ENCODE measurements at places on chromosomes 7 and 10.

- DNase-seq: peak; percentile 89
Measured at GRCh38 chr10:103451091-103451813, 918 bp downstream of the CALHM2 start.

GRCh38 chr10:88126699-88127098 is 263.3 kb downstream of the PTEN start:
- no peak for DNase-seq

DNA sequence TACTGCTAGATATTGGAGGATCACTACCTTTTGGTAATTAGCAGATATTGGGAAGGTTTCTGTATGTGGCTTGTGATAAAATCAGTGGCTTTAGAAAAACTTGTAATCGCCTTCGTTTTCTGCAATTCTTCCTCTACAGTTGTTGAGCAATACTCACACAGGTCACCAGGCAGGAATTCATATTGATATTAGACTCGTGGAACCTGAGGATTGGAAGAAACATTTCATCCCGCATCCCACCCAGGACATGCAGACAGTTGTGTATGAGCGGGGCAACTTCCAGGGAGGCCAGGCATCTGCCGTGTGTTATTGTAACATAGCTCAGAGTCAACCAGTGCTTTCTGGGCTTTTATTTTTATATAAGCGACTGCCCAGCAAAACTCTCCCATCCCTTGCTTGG is 821.3 kb downstream of the LRMDA start:
- no peak for DNase-seq

DNA sequence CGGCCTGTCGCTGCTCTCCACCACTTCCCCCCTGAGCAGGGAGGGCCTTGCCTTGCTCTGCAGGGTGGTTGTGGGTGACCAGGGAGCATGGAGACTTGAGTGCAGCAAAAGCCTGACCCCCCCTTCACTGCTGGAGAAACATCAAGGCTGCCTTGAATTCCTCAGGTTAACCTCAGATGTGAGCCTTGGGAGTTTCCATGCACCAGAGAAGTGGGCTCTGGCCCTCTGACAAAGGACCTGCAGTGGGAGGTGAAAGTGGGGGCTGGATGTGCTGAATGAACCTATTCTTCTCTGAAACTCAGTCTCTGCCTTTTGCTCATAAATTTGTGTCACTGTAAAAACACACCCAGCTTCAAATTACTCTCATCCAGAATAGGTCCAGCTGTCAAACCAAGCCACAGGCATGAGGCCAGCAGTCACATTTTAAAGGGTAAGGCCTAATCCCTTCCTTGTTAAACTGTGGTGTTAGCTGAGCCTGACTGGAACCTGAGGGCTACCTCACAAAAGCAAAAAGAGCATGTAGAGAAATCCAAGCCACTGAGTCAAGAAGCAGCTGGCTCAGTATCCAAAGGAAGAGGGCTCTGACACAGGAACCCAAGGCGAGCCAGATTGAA is 356.8 kb downstream of the CCSER2 start:
- DNase-seq: no peak

DNA sequence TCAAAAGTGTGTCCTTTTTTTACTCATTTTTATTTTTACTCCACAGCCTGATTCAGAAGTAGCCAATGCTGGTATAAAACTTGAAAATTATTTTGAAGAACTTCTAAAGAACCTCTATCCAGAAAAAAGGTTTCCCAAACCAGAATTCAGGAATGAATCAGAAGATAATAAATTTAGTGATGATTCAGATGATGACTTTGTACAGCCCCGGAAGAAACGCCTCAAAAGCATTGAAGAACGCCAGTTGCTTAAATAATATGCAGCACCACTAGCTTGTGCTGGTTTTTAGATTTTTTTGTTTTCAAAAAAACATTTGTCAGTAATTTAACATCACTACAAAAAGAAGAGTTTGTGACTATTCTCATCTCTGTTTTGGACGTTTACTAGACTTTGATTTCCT is 116.5 kb downstream of the SVOPL start:
- peak; percentile 13 for DNase-seq

GRCh38 chr7:88686468-88687229 is 72.9 kb upstream of the ZNF804B start:
- DNase-seq: no peak

- no peak for DNase-seq
Measured at GRCh38 chr7:45884136-45884535, 4.2 kb upstream of the IGFBP1 start.

- no peak for DNase-seq
Measured at GRCh38 chr7:128888756-128889095, 21.8 kb downstream of the KCP start.

DNA sequence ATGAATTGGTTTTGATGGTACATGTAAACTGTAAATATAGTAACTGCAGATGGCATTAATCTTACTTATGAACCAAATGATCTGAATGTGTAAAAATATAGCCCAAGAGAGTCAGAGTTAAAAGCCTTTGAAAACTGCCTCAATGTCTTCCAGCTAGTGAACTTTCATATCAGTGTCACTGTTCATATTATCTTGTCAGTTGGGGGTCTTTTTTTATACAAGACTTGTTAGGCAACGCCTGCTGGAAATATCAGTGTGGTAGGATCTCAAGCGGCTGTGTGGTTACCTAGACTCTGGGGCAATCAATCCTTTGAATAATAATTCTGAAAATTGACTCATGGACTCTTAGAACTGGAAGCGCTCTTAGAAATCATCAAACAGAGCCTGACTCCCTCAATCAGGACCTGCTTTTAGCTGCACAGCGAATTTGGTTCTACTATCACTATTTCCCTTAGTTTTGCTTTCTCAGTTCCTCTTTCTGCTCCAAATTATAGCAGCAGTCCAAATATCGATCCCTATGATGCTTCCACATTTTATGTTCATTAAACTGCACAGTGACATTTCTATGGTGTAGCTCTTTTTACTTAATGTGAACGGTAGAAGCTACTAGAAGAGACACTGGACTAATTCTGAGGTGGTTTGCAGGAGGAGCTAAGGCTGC is 100.1 kb upstream of the COL1A2 start:
- no peak for DNase-seq

DNA sequence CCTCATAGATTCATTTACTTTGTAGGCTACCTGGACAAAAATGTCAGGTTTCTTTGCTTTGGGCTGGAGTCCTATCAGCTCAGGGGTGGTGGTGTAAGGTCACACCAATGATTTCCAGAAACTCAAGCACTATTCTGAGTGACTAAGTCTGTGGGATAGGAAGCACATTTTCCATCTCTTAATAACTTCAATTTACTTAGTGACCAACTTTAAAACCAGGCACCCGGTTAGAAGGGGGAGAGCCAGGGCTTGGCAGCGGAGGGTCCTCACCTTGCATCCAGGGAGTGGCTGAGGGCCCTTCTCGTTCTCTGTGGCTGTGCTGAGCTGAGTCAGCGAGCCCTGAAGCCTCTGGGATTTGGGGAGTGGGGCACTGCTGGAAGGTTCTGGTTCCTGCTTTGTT is 6.7 kb downstream of the CHST3 start:
- DNase-seq: peak; percentile 41

GRCh38 chr7:30164567-30164966 is 29.8 kb downstream of the MTURN start:
- peak; percentile 73 for DNase-seq

GRCh38 chr7:84195295-84196060 is 889 bp upstream of the SEMA3A start:
- peak; percentile 24 for DNase-seq

GRCh38 chr7:148472406-148472805 is 118.2 kb upstream of the C7orf33 start:
- no peak for DNase-seq

DNA sequence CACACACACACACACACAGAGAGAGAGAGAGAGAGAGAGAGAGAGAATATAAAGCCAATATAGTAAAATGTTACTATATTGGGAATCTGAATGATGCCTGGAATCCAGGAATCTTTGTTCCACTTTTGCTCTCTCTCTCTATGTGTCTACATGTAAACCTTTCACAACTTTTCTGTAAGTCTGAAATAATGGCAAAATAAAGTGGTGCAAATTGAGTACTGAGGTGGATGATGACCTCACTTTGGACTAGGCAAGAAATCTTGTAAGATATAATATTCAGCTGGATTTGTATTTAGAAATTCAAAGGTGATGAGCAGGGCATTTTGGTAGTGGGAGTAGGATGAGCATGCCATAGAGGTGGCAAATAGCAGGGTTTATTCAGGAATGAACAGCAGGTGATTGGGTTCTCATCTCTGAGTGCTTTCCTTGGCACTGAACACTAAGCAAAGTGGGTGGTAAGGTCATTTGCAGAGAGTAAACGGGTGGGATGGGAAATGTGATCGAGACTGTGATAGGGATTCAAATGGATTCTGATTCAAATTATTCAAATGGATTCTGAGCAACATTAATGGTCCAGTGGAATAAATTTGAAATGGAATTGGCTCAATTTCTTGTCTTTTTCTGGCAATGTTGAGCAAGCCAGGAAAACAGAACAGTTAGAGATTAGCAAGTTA is 9.7 kb upstream of the ANLN start:
- no peak for DNase-seq

DNA sequence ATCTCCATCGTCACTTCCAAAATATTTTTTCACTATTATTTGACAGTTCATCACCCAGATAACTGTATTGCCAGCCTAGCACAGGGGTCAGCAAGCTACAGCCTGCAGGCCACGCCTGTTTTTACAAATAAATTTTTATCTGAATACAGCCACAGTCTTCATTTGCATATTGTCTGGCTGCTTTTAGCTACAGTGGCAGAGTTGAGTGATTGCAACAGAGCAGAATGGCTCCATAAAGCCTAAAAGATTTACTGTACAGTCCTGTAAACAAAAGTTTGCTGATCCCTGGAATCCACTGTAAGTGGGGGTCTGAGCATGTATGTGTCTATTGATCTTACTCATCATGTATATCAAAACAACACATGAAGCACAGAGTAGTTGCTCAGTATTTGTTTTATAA is 45.9 kb upstream of the GNAI1 start:
- DNase-seq: peak; percentile 32

DNA sequence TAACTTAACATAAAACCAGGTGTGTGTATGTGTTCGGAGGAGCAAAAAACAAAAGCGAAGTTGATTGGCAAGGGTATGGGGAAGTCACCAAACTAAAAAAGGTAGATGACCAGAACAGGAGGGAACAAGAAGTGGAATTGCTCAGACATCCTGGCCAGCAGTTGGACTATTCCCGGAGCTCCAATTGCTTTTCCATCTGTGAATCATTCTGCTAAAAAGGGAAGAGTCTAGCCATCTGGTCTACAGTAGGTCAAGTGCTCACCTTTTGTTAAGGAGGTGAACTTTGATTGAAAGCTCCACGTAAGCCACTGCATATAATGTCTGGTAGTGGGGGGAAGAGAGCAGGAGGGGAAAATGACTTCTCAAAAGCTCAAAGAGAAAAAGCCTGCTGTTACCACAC is 50.0 kb upstream of the BET1 start:
- no peak for DNase-seq

- DNase-seq: peak; percentile 15
Measured at GRCh38 chr10:12332572-12333379, 16.6 kb upstream of the CAMK1D start.

GRCh38 chr7:100613412-100614175 is 1.3 kb downstream of the MOSPD3 start:
- DNase-seq: no peak

DNA sequence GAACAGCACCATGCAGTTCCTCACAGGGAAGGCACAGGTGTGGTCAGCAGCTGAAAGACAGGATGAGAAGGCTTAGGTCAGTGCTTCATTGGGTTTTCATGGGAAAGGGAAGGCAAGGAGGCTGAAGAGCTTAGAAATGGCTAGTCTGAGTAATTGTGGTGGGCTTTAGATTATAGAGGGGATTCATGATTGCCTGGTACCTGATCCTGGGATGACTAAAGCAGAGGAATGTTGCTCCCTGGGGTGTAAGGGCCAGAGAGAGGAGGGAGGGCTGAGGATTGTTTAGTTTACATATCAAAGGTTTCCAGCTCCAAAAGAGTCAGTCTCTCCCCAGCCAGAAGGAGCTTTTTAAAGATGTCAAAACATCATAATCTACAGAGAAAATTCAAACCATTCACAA is 396.3 kb upstream of the POM121L12 start:
- no peak for DNase-seq

GRCh38 chr10:132891368-132891767 is 51.0 kb downstream of the CFAP46 start:
- no peak for DNase-seq

GRCh38 chr7:108825581-108825909 is 255.9 kb downstream of the DNAJB9 start:
- no peak for DNase-seq

GRCh38 chr10:30125496-30125895 is 66.1 kb upstream of the JCAD start:
- peak; percentile 4 for DNase-seq

GRCh38 chr10:784403-785088 is 95.1 kb upstream of the DIP2C start:
- DNase-seq: peak; percentile 89

DNA sequence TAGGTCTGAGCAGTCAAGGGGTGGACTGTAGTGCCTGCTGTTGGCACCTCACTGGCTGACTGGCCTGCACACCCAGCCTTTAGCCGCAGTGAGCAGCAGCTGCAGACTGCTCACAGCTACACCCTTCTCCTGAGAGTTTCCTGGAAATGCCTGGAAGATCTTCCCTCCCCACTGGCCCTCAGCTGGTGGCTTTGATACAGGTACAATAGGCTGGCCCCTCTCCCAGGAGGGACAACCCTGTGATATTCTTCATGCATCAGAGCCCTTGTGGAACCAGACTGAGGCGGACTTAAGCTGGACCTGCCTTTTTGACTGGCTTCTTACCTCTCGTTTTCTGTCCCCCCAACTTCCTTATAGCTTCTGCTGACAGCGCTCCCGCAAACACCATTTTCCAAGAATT is 6.4 kb downstream of the GCK start:
- no peak for DNase-seq

GRCh38 chr10:110239892-110240291 is 32.5 kb downstream of the MXI1 start:
- no peak for DNase-seq

DNA sequence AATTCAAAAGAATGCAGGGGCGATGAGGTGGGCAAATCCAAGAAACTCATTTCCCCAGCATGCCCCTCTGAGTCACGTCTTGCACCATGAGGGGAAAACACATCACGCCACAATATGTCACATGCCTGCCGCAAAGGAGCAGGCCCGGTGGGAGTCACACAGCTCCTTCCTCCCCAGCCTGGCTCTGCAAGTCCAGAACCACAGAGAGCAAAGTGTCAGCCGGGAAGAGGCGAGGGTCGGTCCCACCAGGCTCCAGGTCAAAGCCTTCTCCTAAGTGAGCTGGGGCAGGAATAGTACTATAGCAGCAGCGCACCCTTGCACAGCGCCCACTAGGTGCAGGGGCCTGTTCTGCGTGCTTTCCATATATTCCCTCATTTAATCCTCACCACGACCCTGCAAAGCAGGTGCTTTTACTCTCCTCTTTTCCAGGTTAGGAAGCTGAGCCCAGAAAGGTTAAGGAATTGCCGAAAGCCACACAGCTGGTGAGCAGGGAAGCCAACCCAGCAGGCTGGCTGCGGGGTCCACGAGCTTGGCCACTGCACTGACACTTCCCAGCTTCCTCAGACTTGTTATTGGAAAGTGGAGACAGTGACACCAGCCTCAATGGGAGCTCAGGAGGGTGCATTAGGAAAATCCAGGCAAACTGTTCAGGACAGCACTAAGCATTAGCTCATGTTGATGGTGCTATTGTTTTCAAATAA is 94.0 kb upstream of the ZMIZ1 start:
- DNase-seq: peak; percentile 93

Data from EH (cell line).